ENCODE measurements at places on chromosomes 2 and 18. TPM values are rescaled to one million over a fixed set of nuclear protein-coding genes. Genes with fewer than 3 reads are reported as not detected.

The SULT1C2 gene
- 5.3 TPM for total RNA-seq

The TWIST2 gene
- 2.7 TPM for total RNA-seq

The GBX2 gene
- total RNA-seq: not detected

The DSG2 gene
- total RNA-seq: 308 TPM

The AMER3 gene
- 0.56 TPM for total RNA-seq

The SMAD2 gene
- 109 TPM for total RNA-seq
